ENCODE measurements at places on chromosomes 4 and X. TPM values are rescaled to one million over a fixed set of nuclear protein-coding genes. Genes with fewer than 3 reads are reported as not detected.

Gene TEX13B
- total RNA-seq: not detected

Gene SLC4A4
- total RNA-seq: 1.2 TPM

DNA sequence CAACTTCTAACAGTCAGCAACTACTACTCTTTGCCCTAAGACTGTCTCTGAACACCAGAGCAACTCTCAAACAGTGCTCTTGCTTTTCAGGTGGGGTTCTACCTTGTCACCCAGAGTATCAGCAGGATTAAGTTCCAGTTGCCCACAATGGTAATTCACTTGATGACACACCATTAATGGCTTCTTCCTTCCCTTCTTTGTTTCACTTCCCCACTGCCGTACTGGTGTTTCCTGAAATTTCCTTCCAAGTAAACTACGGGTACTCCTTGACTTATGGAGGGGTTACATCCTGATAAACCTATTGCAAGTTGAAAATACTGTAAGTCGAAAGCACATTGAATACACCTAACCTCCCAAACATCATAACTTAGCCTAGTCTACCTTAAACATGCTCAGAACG lies 36.6 kb upstream of the PDK3 start:
- no peak for DNase-seq

DNA sequence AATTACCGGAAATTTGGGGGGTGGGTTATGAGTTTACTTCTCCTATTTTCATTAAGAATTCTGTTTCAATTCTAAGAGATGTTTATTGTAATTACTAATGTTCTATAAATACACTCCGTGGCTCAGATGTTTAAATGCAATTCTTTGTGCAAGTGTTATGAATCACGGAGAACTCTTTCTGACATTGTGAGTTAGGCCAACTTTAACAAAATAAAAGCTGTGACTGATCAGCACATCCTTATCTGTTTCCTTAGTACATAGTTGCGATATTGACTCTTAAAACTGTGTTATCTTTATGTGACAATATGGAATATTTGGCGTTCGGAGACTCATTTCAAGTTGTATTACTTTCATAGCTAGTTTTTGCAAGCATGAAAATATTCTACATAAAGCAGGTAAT lies 902 bp downstream of the KLHL4 start:
- DNase-seq: no peak

GRCh38 chr4:145380123-145380522 lies 101.5 kb upstream of the SMAD1 start:
- no peak for DNase-seq

Data from CD8-positive, alpha-beta memory T cell (primary cell).